ENCODE measurements at places on chromosomes 2 and 18.

DNA sequence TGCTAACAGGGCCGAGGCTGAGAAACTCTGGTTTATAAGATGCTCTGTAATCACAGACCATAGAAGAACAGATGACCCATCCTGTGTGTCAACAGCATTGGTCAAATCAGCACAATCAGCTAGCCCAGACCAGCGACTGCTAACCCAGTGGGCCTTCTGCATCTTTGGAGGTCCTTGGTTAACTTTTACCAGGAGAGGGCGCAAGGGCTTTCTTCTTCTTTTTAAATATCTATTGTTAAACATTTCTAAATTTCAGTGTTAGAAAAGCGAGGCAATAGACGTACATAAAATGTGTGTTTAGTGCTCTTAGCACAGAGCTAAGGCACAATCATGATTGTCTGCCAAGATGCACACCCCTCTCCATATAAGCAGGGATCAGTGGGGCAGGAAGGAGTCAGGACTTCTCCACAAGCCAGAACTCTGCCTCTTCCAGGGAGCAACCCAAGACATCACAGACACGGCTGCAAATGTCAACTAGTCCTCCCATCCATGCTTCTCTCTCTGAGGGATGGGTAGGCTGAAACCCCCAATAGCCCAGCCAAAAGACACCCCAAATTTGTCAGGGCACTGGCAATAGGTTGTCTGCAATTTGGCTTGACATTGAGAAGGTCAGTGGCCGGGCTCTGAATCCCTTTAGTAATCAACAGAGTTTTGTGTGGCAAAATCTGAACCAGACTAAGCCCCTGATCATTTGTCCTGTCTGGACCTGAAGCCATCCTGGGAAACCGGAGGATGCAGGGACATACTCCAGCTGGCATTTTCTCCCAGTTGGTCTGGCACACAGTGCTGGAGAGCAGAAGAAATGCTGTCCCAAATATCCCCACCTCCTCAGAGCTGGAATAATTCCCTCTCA lies 188.2 kb downstream of the BCL2 start:
- peaks cover 4% of the 10 kb centered on the region for H3K4me1 ChIP-seq
- H3K4me3 ChIP-seq = no peak overlapping the region
- H3K27ac ChIP-seq = no peak overlapping the region
- no peaks in the 10 kb centered on the region for H3K27me3 ChIP-seq

DNA sequence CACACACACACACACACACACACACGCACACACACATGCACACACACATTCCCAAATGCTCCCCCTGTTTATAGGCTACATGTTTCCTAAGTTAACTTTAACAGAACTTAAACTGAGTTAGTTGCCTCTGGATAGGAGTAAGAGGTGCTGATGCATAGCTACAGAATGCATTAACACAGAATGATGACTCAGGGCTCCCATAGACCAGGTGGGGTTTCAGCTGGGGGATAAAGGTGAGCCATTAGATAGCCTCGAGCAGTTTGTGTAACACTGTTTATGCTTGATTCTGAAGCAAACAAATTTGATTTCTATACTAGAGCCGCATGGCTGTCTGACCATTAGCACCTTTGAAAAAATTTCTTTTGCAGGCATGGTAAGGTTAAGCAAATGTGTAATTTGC lies 741.0 kb downstream of the PLCL1 start:
- DNase-seq = no peak
- H3K4me1 ChIP-seq = no peaks in the 10 kb centered on the region
- H3K4me3 ChIP-seq = no peak overlapping the region
- no peak overlapping the region for H3K27ac ChIP-seq
- H3K27me3 ChIP-seq = no peaks in the 10 kb centered on the region
- H3K36me3 ChIP-seq = no peaks in the 10 kb centered on the region

DNA sequence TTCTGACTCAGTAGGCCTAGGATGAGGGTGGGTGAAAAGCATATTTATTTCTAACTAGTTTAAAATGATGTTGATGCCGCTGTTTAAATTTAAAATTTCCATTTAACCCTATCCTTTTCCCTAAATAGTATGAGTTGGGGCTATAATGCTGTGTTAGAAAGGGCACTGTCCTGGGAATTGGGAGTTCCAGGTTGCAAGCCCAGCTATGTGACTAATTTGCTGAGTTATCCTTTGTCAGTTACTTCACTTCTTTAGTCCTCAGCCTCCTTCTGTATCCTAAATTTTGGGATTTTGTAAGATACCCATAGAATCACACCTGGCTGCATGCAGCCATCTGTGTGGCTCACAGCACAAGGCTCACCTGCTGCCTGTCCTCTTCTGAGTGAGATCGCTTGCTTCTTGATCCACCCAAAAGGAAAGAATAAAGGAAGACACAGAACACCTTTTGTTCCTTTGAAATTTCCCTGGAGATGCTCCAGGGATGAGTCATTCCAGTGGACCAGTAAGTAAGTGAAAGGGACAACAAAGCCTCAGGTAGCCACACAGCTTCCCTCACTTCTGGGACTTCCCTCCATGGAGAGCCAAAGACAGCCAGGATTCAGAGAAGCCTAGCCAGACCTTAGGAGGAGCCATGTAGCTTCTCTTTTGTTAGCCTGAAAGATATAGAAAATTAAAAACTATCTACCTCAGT lies 97.2 kb downstream of the DTNA start:
- H3K4me3 ChIP-seq = no peak overlapping the region
- no peaks in the 10 kb centered on the region for H3K4me1 ChIP-seq
- no peak overlapping the region for H3K27ac ChIP-seq
- no peak for DNase-seq

GRCh38 chr2:72095364-72095763 lies 52.3 kb downstream of the CYP26B1 start:
- no peaks in the 10 kb centered on the region for H3K4me1 ChIP-seq
- no peak overlapping the region for H3K4me3 ChIP-seq
- no peak overlapping the region for H3K27ac ChIP-seq
- H3K36me3 ChIP-seq = no peaks in the 10 kb centered on the region
- no peak for DNase-seq
- no peaks in the 10 kb centered on the region for H3K27me3 ChIP-seq

GRCh38 chr18:41753826-41754225 lies 201.2 kb upstream of the PIK3C3 start:
- no peaks in the 10 kb centered on the region for H3K27me3 ChIP-seq
- no peak overlapping the region for H3K27ac ChIP-seq
- H3K4me3 ChIP-seq = no peak overlapping the region
- DNase-seq = no peak
- no peaks in the 10 kb centered on the region for H3K36me3 ChIP-seq

DNA sequence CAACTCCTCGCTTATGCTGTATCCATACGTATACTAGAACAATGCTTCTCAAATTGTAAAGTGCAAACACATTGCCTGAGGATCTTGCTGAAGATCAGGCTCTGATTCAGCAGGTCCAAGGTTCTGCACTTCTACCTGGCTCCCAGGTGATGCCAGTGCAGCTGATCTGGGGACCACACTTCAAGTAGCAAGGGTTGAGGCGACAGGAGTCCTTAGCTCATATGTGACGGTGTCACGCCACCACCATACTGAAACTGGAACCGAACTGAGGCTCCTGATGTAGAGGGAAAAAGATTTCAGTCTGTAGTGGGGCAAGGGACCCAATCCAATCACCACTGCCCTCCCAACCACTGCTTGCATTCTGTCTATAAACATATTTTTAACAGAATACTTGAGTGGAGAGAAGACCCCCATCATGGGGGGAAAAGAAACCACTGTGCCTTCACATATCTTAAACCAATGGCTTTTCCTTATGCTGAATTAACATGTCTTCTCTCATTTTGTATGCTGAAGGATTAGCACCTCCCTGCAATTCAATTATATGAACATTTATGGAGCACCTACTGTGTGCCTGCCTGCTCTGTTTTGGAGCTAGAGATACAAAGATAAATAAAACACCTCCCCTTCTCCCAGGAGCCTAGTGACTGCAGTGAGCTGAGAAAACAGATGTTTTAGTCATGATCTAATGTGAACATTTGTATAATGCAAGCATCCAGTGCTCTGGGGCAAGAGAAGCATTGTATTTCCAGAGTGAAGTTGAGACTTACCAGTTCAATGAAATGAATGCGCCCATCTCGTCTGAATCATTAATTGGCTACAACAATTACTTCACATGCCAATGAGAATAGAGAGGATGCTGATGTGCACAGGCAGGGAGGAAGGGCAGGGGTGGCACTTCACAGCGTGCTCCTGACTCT lies 6.6 kb upstream of the ASAP2 start:
- H3K4me3 ChIP-seq = no peak overlapping the region
- no peaks in the 10 kb centered on the region for H3K27me3 ChIP-seq
- H3K36me3 ChIP-seq = no peaks in the 10 kb centered on the region
- no peaks in the 10 kb centered on the region for H3K4me1 ChIP-seq
- DNase-seq = no peak

GRCh38 chr18:62458868-62459716 lies 63.7 kb upstream of the ZCCHC2 start:
- H3K4me1 ChIP-seq = peaks cover 6% of the 10 kb centered on the region
- no peak overlapping the region for H3K4me3 ChIP-seq
- H3K36me3 ChIP-seq = no peaks in the 10 kb centered on the region
- H3K27me3 ChIP-seq = no peaks in the 10 kb centered on the region
- no peak for DNase-seq

GRCh38 chr2:9952286-9952737 lies 819 bp downstream of the GRHL1 start:
- DNase-seq = no peak
- H3K36me3 ChIP-seq = no peaks in the 10 kb centered on the region
- peaks cover 2% of the 10 kb centered on the region for H3K27me3 ChIP-seq
- peaks cover 2% of the 10 kb centered on the region for H3K4me1 ChIP-seq

- no peaks in the 10 kb centered on the region for H3K4me1 ChIP-seq
- no peaks in the 10 kb centered on the region for H3K36me3 ChIP-seq
- DNase-seq = peak; percentile 18
These were observed 81.9 kb downstream of the LONRF2 start for GRCh38 chr2:100240386-100240785.

DNA sequence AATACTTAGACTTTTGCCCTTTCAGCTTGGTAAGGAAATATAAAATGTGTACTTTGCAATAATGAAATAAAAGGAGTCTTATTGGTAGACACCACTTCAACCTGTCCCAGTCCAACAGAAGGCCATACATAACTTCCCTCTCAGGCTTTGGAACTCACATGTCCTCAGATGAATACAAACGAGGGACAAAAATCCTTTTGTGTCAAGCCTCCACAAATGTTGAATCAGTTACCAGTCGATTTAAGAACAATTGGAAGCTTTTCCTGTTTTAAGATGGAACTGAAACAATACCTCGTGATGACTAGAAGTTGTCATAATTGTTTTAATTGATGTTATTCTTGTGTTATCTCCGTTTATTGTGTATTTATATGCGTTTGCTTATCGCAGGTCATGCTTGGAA lies 385.1 kb upstream of the POU3F3 start:
- no peaks in the 10 kb centered on the region for H3K4me1 ChIP-seq
- H3K27me3 ChIP-seq = no peaks in the 10 kb centered on the region
- no peak overlapping the region for H3K27ac ChIP-seq

- no peaks in the 10 kb centered on the region for H3K36me3 ChIP-seq
- H3K27ac ChIP-seq = no peak overlapping the region
- H3K4me1 ChIP-seq = no peaks in the 10 kb centered on the region
- no peaks in the 10 kb centered on the region for H3K27me3 ChIP-seq
- no peak for DNase-seq
- H3K4me3 ChIP-seq = no peak overlapping the region
These were observed 377.6 kb upstream of the NETO1 start for GRCh38 chr18:73245345-73245744.

DNA sequence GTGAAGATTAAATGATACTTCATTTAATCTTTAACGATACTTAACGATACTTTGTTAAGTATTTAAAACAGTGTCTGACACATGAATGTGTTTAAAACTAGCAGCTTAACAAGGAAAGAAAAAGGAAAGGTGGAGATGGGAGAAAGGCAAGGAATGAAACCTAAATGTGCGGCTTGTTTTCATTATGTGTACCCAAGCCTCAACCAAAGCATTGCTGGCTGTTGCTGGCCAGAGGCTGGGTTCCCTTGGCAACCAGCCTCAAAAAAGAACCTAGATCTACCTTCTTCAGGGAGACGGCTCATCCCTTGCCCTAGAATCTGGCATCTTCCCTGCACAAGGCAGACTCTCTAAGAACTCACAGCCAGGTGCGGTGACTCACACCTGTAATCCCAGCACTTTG lies 13.8 kb upstream of the PCBP1 start:
- peaks cover 28% of the 10 kb centered on the region for H3K4me1 ChIP-seq
- H3K27ac ChIP-seq = no peak overlapping the region
- H3K27me3 ChIP-seq = no peaks in the 10 kb centered on the region

- H3K27me3 ChIP-seq = no peaks in the 10 kb centered on the region
- DNase-seq = no peak
- H3K4me3 ChIP-seq = no peak overlapping the region
- H3K4me1 ChIP-seq = no peaks in the 10 kb centered on the region
These were observed 75.0 kb downstream of the TMEM237 start for GRCh38 chr2:201568217-201568820.

DNA sequence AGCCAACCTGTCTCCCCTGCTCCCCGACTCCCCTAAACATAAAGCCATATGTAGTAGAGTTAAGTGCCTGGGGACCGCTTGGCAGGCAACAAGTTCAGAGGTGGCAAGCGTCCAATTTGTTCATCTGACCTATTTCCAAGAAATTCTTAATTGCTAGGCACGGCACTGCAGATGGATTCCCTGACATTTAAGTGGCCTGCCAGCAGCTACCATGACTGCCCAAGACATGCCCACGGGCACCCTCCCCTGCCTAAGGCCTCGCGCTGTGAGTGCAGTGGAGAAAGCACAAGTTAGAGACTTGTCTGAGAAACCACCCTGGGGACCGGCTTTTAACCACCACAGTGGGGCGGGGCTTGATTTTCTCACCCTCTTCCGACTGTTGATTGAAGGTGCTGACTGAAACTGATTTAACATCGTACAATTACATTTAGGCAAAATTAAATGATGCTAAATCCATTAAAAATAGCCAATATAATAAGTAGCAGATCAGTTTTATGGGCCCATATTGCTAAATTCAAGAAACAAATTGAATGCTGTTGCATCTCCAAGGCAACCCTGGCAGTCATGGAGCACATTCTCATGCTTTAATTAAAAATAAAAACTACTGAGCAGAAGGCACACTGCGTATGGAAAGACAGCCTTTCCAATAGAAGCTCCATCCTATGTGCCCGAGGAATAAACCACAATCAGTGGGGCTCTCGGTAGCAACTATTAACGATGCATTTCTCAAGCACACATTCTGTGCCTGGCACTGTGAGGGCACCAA lies 163.6 kb upstream of the ACAA2 start:
- no peak overlapping the region for H3K4me3 ChIP-seq
- H3K27me3 ChIP-seq = no peaks in the 10 kb centered on the region
- no peak overlapping the region for H3K27ac ChIP-seq
- no peak for DNase-seq
- H3K4me1 ChIP-seq = no peaks in the 10 kb centered on the region

GRCh38 chr2:8643996-8644356 lies 37.9 kb upstream of the ID2 start:
- H3K27me3 ChIP-seq = no peaks in the 10 kb centered on the region
- no peak for DNase-seq
- peaks cover 9% of the 10 kb centered on the region for H3K4me1 ChIP-seq
- H3K27ac ChIP-seq = no peak overlapping the region
